CMK (cell line): ENCODE measurements at places on chromosomes 1 and 21.

DNA sequence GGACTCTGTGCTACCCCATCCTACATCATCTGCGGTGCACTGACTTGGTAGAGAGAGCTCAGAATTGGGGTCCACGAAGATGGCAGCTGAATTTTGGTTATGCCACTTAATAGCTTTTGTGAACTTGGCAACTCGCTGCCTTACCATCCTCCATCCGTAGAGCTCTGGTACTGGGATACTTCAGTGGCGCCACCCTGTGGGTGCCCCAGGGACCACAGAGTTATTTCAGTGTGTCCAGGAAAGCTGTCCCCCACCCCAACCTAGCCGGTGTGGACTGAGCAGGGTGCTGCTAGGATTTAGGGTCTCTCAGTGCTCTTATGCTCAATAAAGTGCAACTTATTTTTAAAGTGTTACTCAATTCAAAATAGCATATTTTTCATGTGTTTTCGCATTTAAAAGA is 9.0 kb upstream of the USF1 start:
- no peak for DNase-seq

DNA sequence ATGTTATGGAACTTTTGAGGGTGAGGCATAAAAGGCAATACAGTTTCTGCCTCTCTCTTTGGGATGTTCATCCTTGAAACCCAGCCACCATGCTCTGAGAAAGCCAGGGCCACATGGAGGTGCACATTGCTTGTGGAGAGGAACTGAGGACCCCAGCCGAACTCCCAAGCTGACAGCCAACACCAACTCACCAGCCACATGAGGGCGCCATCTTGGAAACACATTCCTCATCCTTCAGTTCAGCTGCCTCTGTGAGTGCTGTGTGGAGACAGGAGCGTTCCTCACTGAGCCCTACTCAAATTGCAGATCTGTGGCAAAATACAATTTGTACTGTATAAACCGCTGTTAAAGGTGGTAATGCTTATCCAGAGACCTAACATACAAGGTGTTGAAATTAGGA is 137.5 kb downstream of the GABPA start:
- DNase-seq = no peak

DNA sequence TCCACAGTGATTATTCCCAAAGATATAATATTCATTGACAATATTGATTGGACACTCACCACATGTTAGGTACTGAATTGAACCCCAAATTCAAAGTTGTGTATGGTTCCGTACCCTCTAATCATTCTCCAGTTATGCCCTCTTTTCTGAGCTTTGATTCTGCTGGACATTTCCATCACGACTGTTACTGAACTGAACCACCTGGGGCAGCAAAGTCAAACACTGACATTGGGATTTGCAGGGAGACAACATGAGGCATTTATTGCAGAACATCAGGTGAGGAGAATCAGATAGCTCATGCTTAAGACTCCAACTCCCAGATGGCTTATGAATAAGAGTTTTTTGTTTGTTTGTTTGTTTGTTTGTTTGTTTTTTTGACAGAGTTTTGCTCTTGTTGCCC is 420.9 kb downstream of the DISC1 start:
- no peak for DNase-seq

- no peak for DNase-seq
Measured at GRCh38 chr1:119075614-119076013, 64.8 kb downstream of the WARS2 start.

DNA sequence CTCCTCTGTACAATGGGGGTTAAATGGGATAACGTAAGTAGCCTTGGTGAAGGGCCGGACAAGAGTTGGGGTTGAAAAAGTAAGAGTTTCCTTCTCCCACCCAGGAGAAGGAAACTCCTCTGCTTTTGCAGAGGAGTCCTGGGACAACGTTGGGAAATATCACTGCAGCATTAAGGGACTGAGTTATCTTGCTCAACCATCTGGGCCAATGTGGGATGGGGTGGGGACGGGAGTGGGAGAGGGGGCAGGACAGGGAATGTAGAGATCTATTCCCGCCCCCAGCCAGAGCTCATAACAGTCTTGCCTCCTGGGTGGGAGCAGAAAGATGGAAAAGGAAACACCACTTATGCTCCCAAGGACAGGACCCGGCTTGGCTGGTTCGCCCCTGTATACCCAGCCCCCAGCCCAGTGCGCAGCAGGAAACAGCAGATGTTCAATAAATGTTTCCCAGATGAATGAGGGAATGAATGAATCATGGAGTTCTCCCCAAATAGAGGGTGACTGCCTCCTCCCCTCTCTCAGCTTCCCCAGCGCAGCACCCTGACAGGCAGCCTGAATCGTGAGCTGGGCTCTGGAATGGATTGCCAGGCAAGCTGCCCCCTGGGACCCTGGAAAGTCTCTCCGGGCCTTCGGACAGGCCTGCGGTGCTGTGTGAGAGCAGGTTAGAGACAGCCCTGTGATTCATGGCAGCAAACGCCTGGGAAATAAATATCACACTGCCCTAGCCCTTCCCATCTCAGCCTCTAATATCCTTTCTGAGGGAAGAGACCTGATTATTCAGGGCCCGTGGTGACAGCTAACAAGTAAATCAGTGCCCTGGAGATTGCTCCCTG is 24.8 kb downstream of the FBXO2 start:
- no peak for DNase-seq

DNA sequence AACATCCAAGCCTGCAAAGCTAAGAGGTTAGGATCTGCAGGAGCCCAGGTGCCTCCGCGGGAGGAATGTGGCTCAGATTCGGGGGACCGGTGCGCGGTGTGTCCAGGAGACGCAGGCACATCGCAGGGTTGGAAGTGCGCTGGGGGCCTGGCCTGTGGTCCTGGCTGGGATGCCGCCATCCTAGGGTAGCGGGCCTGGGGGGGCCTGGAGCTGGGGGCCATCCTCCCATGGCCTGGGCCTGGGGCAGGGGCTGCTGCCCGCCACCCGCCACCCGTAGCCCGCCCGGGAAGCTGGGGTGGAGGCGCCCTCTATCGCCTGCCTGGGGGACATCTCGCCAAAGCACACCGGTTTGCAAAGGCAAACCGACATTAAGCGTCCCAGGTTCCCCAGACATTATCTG is 170.6 kb upstream of the ARHGEF16 start:
- no peak for DNase-seq

DNA sequence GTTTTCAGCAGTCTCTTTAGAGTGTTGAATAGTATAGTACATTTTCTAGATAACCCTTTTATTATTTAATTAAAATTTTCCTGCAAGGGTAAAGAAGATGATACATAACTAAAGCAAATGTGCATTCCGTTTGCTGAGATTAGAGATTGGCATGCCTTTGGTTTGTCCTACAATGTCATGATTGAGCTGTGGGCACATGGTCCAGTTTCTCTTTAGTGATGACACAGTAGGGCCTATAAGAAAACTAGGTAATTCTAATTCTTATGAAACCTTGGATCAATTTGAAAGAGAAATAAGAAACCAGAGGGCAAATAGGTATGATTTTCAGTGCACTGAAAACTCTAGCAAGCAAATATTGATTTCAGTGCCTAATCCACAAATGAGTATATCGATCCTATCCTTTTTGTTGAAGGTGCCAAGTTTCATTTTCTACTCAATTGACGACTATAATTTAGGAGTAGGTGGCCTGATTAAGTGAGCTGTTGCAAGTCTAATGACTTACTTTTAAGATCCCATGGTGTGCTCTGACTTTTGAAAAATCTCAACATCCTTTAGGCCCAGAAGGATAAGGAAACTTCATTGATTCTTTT is 128.0 kb upstream of the KCNK1 start:
- DNase-seq = no peak

GRCh38 chr1:99943223-99943794 is 26.5 kb upstream of the SLC35A3 start:
- DNase-seq = no peak

DNA sequence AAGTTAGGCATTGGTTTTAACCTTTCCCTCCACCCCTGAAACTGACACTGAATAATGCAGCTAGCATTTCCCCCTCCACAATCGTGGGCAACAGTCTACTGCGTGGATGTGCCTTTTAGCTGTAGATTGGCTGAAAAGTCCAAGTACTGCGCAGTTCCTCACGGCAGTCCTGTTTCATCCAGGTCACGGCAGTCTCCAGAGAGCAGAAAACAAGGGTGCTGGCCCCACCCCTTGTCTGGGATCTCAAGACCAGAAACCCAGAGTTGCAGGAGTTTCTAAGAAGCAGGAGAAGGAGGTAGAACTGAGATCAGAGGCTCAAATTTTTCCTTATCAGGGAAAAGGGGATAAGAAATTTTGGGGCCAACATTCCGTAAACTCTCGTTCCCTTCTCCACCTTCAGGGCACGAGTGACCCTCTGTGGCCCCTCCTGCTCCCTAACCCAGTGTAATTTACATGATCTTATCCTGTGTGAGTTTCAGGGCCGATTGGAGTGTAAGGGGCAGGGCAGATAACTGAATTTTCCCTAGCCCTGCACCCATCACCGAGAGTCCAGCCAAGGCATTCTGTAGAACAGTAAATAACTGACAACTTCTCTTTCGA is 25.9 kb upstream of the PLA2G2C start:
- no peak for DNase-seq

DNA sequence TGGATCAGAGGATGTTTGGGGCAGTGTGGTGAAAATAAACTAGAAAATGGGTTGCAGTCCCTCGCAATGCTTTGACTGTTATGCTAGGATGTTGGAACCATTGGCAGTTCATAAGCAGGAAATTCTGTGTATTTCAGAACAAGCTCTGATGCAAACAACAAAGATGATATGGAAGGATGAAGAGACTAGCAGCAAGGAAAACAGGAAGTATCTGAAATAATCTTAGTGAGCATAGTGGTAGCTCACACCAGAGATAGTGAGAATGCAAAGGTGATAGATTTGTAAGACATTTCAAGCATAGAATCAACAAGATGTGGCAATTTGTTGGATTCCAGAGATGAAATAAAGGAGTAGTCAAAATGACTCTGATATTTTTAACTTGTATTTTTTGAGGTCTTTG is 11.1 kb upstream of the RCC1 start:
- no peak for DNase-seq

- no peak for DNase-seq
Measured at GRCh38 chr21:27275294-27275927, 308.5 kb upstream of the ADAMTS5 start.

GRCh38 chr1:1305300-1306069 is 2.2 kb downstream of the ACAP3 start:
- DNase-seq = no peak

DNA sequence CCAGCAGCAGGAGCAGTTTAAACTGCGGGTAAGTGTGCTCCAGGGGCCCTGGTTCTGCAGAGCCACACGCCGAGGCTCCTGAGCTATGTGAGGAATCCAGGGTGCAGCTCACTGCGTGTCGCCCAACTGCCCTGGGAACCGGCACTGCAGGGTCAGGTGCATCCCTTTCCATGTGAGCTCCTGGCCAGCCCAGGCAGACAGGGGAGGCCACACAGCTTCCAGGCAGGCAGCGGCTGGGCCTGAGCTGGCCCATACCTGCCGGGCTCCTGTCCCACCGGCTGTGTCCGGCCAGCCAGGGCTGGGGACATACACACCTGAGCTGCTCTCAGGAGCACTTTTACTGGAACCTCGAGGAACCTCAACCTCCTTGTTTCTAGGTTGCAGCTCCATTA is 18.6 kb upstream of the COL18A1 start:
- no peak for DNase-seq

GRCh38 chr1:89516055-89516454 is 8.6 kb upstream of the LRRC8B start:
- no peak for DNase-seq

GRCh38 chr1:92543131-92544055 is 56.7 kb upstream of the GFI1 start:
- no peak for DNase-seq

DNA sequence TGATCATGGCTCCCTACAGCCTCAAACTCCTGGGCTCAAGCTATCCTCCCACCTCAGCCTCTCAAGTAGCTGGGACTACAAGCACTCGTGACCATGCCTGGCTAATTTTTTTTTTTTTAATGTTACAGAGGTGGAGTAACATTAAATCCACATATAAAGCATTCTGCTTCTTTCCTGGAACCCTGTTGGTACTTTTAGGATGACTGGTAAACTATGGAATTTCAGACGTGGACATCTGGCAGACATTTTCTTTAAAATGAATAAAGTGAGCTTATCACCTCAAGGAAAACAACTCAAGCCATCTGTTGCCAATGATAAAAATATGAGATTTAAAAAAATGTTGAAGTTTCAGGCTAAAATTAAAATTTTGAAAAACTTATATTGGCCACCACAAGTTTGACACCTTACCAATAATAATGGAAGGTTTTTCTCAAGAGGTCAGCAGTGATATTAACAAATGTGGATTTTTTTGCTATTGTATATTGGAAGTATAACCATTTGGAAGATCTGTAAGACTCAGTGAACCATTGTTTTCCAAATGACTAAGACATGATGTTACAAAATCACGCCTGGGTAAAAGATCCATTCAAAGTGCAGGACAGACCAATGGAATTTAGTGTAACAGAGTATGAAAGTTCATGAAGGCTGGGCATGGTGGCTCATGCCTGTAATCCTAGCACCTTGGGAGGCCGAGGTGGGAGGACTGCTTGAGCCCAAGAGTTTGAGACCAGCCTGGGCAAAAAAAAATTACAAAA is 52.7 kb upstream of the EIF4G3 start:
- no peak for DNase-seq

- DNase-seq = no peak
Measured at GRCh38 chr1:246769306-246769705, 45.1 kb downstream of the SCCPDH start.

DNA sequence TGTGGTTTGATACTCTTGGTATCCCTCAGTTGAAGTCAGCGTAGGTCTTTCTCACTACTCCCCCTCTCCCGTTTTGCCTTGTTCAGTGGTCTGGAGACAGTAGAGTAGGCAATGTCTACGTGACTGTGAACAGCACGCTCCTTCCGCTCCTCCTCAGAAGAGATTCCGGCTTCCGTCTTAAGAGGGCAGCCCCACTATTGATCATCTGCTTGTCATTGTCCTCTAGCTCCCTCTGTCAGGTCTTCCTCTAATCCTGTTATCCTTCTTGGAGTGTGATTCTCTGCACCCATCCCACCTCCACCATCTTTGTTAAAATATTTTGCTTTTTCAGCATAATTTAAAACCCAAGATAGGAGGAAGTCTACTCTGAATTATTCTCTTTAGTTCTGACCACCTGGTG is 129.9 kb upstream of the KCNK2 start:
- no peak for DNase-seq

GRCh38 chr1:234874291-234875288 is 254.0 kb downstream of the TOMM20 start:
- peak; percentile 46 for DNase-seq

DNA sequence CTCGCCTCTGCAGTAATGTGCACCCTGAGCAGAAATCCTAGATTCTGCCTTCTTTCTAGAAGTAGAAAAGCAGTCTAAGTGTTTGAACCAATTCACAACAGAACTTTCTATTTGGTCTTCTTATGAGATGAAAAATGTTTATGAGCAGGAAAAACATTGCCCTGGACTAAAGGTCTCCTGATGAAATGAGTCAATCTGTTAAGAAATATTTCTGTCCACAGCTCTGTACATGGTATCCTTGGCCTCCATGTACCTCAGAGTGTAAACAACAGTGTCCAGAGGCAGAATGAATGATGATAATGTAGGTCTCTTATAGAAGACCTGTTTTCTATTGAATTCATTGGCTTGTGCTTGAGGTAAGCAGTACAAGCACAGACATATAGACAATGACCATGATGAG is 6.2 kb upstream of the APCS start:
- DNase-seq = no peak
